Pons (tissue), 1 donor: ENCODE measurements at places on chromosomes 16 and 17.

DNA sequence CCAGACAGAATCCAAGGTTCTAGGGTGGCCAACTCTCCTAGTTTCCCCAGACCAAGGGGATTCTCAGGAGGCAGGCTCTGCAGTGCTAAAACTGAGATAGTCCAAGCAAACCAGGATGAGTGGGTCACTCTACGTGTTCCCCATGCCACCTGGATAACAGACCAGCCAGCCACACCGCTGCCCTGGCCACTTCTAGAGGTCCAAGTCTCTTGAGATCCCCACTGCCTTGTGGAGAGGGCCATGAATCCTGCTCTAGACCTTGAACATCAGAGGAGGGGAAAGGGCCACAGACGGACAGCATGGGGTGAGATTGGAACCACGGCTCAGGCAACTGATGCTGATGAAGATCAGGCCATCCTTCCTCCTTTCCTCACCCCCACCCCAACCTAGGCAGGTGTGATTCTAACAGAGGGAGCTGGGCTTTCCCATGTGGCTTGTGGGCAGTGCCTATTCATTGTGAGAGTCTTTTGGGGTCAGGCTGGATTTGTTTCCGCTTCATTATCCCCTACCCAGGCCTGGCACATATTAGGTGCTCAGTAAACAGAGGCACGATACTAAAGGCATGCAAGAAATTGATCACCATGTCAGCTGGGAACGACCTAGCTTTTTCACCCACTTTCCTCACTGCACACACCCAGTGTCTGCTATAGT lies 16.8 kb upstream of the TVP23A start:
- no peak for DNase-seq

- no peak for DNase-seq
These were observed 11.2 kb downstream of the PDZD9 start for GRCh38 chr16:21989751-21990150.

DNA sequence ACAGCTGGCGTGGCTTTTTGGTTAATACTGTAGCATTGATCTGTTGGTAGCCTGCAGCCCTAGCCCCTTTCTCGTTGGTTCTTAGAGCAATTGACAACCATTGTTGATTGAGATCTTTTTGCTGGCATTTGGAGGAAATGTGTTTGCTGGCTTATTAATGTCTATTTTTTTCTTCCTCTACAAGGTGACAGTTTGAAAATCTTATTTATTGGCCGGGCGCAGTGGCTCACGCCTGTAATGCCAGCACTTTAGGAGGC lies 1.8 kb downstream of the ATXN2L start:
- no peak for DNase-seq

DNA sequence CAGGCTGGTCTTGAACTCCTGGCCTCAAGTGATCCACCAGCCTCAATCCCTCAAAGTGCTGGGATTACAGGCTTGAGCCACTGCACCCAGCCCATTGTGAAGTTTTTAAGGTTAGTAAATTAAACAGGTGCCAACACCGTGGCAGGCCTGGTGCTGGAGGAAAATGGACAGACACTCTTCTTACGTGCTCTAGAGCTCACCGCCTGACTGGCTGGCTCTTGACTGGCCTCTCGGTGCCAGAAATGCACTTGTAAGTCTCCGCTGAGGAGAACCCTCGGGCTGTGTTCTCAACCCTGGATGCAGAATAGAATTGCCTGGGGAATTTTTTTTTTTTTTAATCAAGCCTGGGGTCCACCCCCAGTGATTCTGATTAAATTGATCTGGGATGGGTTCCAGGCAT lies 10.3 kb upstream of the HAS3 start:
- DNase-seq, result no peak

DNA sequence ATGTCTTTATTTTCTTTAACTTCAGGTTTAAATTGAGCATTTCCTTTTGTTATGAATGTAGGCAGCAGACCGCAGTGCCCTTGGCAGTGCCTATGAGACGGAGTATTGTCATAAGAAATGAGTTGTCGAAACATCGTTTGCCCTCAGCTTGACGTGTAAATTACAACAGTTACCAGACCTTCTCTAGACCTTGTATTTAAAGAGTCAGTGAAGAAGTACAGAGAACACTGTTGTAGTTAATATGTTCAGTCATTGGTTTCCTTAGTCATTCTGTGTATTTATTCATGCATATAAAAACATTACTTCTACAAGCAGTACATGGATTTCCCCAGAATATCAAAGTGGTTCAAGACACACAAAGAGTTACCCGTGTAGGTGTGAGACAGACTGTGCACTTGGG lies 19.0 kb downstream of the IRF8 start:
- DNase-seq, result no peak
